Activated gamma-delta T cell treated with Interleukin-2 at 50 U/mL for 16 hours (primary cell): ENCODE measurements at places on chromosomes 6 and 20.

DNA sequence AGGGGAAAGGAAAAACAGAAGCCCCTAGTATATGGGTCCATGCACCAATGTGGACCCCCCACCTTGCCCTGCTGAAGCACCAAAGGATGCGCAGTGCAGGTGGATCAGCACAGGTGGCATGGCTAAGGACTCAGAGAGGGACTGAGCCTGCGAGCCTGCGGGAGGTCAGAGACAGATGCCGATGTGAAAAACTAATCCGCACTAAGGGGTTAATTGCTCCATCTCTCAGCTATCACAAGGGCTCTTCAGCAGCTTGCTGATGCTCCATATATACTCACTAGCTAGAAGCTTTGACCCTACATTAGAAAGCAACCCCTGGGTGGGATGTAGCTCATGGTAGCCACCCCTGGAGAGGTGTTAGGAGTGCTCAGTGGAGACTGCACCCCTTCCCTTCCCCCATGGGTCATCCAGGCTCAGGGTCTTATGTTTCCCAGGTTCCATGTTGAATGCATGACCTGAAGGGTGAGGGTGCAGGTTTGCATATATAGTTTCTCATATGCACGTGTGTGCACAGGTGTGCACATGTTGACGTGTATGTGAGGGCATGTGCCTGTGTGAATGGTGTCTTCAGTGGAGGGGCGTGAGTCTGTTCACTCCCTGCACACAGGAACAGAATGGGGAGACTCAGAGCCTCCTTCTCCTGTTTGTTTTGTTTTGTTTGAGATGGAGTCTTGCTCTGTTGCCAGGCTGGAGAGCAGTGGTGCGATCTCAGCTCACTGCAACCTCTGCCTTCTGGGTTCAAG is 13.4 kb upstream of the IP6K3 start:
- no peak for DNase-seq

DNA sequence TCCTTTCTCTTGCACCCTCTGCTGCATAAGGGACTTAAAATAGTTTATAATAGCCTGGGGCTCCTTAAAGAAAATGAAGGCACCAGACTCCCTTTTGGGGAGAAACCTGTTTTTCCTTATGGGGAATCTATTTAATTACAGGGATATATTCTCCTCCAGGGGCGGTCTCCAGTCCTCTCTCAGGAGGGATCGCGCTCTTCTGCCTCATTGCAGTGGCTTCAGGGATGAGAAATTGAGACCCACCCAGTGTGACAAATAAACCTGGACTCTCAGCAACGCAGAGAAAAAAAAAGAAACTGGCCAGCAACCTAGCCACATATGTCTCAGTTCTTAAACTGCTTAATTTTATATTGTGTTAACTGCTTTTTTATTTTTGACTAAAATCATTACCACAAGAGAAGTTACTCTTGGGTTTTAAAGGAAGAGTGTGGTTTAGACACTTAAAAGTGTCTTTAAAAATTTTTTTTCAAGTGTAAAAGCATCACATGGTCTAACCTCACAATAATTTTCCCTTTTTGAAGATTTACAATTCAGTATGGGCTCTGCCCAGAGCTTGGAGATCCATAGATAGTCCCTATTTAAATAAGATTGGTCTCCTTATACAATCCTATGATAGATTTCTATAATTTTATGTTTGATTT is 11.7 kb upstream of the GOPC start:
- no peak for DNase-seq

GRCh38 chr6:170199716-170200115 is 91.2 kb downstream of the DLL1 start:
- no peak for DNase-seq

DNA sequence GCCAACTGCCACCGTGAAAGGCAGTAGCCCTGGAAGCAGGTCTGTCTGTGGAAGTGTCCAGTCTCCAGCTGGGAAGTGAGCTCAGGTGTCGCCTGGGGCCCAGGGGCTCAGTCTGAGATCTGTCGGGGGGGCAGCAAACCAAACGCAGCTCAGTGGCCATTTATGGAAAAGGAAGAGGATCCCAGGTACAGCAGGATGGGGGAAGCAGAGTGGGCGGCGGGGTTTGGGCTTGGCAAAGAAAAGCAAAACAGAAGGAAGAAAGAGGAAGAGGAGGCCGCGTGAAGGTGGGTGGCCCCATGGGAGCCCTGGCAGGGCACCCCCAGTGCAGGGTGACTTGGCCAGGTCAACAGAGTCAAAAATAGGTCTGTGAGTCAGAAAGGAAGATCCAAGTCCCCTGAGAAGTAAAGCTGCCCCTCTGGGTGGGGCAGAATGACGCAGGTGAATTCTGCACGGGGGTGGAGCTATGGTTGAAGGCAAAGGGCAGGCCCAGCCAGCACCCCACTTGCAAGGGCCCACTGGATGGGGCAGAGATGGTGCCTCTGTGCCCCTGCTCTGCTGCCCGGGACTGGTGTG is 5.3 kb downstream of the PXDC1 start:
- DNase-seq, result no peak

GRCh38 chr20:34943808-34944567 is 11.6 kb downstream of the GSS start:
- DNase-seq, result no peak

- no peak for DNase-seq
Observed at GRCh38 chr6:153024709-153025017, 22.2 kb upstream of the MTRF1L start.

- DNase-seq, result no peak
Observed at GRCh38 chr6:73579389-73579788, 58.6 kb upstream of the EEF1A1 start.

GRCh38 chr20:61049684-61050083 is 202.4 kb upstream of the CDH4 start:
- DNase-seq, result no peak

DNA sequence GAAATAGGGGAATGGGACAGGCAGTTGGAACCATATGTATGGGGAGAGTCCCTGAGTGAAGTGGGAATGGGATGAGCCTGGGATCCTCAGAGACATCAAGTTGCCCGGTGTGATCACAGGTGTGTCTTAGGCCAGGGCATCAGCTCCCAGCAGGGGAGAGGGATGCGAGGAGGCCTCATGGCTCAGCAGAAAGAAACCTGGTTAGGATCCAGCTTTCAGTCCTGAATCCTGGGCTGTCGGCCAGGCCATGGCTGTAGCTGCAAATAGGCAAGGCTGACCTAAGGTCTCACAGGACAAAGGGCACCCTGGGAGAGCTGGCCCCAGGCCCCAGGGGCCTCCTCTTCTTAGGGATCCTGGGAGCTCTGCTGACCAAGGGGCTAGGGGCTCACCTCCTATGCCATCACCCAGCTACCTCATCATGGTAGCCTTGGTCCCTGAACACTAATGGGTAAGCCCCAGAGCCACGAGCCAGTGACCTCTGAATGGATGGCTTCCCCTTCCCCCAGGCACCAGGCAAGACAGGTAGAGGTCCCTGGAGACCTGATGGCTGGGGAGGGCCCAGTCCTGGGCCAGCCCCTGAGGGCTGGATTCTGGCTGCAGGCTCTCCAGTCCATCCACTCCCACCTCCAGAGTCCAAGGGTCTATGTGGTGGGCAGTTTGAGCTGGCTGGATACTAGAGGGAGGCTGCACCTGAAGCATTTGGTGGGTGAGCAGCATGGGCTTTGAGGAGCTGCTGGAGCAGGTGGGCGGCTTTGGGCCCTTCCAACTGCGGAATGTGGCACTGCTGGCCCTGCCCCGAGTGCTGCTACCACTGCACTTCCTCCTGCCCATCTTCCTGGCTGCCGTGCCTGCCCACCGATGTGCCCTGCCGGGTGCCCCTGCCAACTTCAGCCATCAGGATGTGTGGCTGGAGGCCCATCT is at the start of gene SLC22A7:
Gene SLC22A7 (plus strand): TSS at position 617 of the 921 bp plus-strand sequence. CDS start 99 bp downstream, at position 716.
- no peak for DNase-seq

- no peak for DNase-seq
Observed at GRCh38 chr6:32105433-32105832, 3.7 kb downstream of the TNXB start.

DNA sequence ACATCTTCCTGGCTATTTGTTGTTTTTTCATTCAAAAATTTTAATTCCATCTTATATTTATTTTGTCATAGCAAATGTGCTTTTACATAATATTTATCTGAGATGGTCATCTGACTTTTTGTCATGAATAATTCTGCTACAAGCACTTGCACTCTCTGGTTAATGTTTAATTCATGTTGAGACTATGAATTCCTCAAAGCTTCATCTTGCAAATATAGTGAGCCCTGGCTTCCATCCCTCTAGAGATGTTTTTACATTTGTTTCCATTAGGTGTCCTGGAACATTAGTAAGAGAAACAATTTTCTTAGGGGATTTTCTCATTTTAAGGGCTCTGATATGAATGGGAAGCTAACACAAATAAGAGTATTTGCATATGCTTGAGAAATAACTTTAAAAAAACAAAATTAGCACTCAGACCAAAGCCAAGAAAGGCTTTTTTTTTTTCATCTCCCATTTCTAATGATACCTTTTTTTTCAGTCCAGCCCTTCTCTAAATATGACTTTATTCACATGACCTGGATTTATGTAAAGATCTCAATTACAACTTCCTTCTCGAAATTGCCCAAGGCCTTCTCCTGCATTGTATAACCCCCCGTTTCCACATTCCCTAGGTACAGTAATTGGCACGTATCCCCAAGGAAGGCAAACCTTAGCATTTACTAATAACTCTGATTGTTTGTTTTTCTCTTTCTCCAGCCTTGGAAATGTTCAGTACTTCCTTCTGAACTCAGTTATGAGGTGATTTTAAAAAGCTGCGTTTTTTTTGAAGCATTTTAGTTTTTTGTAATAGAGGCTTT is 797.0 kb upstream of the GJE1 start:
- no peak for DNase-seq

GRCh38 chr6:152572338-152573088 is 64.6 kb downstream of the SYNE1 start:
- DNase-seq, result no peak
